ENCODE measurements at places on chromosomes 7 and 10.

DNA sequence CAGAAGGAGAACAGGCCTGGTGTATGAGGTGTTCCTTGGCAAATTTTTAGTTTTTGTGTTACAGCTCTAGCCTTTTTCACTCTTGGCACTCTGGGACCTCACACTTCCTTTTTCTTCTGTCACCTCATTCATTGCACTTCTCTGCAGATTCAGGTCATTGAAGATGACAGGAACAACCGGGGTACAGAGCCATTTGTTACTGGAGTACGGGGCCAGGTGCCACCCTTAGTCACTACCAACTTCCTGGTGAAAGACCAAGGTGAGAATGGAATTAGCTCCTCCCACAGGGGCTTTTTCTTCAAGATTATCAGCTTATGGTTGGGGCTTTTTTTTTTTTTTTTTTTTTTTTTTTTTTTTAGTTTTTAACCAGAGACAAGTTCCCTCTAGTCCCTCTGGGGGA lies 18.5 kb upstream of the CHCHD1 start:
- peak; percentile 76 for DNase-seq

DNA sequence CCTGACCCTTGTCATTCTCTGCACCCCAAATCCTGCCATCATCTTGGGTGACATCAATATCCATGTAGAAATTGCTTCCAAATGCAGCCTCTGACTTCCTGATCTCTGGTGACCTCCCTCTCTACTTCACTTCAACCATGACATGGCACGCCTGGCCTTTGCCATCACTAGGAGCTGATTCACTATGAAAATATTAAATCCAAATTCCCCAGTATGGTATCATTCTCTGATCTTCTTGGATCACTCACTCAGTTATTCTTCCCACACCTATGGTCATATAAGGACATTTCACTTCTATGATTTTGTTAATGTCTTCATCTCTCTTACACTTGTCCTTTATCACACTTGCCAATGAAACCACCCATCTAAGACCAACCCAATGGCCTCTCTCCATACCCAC lies 73.7 kb upstream of the ODAD2 start:
- DNase-seq: no peak

GRCh38 chr7:3957472-3958108 lies 656.5 kb downstream of the SDK1 start:
- DNase-seq: no peak

GRCh38 chr10:78981257-78981969 lies 87.4 kb upstream of the ZMIZ1 start:
- peak; percentile 47 for DNase-seq

GRCh38 chr10:117861329-117861728 lies 185.4 kb downstream of the RAB11FIP2 start:
- DNase-seq: no peak

- no peak for DNase-seq
These were observed 136.8 kb upstream of the PDE1C start for GRCh38 chr7:32206987-32207386.

GRCh38 chr10:131899695-131900349 lies 986 bp upstream of the PPP2R2D start:
- DNase-seq: no peak

GRCh38 chr7:39621261-39621660 lies 2.1 kb upstream of the RALA start:
- no peak for DNase-seq

DNA sequence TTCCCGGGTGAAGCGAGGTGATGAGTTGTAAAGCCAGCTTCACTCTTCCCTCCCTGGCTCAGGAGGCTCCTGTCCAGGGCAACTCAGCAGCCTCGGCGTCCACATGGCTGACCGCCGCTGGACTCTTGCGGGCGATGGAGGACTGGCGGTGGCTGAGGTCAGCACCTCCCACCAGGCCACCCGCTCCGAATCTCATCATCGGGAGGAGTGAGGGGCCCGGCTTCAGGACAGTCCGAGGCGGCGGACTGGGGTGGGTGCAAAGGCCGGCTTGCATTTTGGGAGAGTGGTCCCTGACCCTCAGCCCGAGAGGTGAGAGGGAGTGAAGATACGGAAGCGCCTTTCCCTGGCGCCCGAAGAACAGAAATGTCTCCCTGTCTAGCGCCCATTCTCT lies 759 bp downstream of the DNAJB12 start:
- DNase-seq: no peak

- DNase-seq: no peak
These were observed 108.0 kb upstream of the LSM8 start for GRCh38 chr7:118075936-118076335.

GRCh38 chr10:81848514-81848913 lies 26.5 kb upstream of the NRG3 start:
- DNase-seq: no peak

GRCh38 chr7:81684514-81685269 lies 85.2 kb downstream of the HGF start:
- no peak for DNase-seq

DNA sequence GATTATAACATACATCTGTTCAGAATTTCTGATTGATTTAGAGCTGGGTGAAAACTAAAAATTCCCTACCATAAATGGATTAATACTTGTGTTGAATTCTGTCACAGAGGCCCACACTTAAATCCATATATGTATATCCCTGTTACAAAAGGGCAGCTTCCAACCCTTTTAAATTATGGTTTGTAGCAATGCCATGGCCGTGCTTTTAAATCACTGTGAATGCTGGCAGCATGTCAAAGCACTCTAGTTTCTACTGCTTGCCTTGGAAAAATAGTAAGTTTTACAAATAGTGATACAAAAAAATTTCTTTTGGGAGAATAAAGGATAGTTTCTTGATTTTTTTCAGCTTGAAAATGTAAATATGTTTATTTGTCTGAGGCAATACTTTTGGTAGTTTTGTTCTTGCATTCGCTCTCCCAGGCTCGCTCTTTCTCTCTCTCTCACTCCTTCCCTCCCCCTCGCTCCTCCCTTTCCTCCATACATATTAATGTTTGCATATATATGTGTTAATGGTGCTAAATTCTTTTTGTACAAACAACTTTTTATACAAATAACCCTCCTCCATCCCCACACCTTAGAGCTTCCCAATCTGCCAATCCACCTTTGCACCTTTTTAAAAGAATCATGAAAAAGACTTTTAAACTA lies 29.8 kb downstream of the TES start:
- DNase-seq: no peak

DNA sequence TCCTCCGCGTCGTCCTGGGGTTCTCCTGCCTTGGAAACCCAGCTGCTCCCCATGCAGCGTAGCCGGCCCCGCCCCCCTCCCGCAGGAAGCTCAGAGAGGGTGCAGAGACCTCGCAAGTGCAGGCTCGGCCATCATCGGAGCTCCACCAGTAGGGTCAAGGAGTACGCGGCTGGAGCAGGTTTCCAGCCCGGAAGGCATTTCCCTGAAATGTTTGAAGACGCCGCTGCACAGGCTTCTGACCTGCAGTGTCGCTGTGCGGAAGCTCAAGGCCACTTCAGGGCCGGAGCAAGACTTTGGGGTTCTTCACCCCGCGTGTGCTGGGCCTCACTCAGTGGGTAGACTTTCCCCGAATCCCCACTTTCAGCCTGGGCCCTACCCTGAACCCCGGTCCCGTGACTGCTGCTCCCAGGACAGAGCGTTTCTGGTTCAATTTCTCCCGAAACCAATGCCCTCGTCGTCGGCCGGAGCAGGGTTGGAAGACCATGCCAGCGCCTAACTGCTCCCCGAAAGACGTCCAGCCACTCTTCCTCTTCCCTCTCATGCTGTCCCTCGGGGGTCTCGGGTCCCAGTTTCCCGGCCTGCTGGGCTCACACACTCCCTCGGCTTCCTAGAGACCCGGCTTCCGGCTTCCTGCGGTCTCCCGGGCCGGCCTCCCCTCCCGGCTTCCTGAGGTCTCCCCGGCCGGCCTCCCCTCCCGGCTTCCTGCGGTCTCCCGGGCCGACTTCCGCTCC lies 52.1 kb downstream of the INSIG1 start:
- no peak for DNase-seq

- DNase-seq: no peak
These were observed 473.2 kb downstream of the REEP3 start for GRCh38 chr10:63994371-63994770.

GRCh38 chr10:109277456-109277855 lies 645.9 kb downstream of the XPNPEP1 start:
- no peak for DNase-seq

DNA sequence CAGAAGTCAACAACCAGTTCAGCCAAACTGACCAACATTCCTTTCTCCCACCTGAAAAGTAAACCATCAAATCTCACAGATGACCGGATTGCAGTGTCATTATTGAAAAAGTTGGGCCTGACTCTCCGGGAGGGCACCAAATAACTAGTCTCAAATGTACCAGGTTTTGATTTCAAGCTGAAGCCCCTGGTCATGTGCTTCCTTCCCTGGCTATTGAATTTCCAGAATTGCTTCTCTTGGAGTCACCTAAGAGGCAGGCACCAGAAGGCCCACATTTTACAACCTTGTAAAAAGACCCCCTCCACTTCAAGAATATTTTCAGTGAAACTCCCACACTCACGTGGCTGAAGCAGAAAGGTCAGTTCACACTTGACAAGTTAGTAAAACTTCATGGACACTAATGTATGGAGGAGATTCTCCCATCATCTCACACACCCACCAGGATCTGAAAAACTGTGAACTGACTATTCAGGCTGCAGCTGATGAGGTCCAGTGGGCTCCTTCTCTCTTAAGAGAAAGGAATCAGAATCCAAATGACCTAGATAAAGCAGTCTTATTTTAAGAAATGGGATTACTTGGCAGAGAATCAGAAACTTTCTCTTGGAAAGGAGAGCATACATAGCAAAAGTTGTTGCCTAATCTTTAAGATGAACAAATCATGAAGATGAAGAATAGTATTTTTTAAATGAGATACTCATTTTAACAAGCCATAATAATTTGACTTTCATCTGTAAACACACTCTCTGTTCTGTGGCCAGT lies 53.6 kb downstream of the DLD start:
- no peak for DNase-seq
